ENCODE measurements at places on chromosomes 2 and 18. TPM values are rescaled to one million over a fixed set of nuclear protein-coding genes. Genes with fewer than 3 reads are reported as not detected.

POTEJ gene
- 0.59 TPM for polyA plus RNA-seq

NT5C1B gene
- 1.9 TPM for polyA plus RNA-seq

CCDC74B gene
- 7.8 TPM for polyA plus RNA-seq

BCL2 gene
- polyA plus RNA-seq, result 0.02 TPM

Data from cardiac muscle cell (in vitro differentiated cells and primary cell).